ENCODE measurements at places on chromosomes 12 and 14. TPM values are rescaled to one million over a fixed set of nuclear protein-coding genes. Genes with fewer than 3 reads are reported as not detected.

FSCB gene
- 0.31 TPM for total RNA-seq

MYO1H gene
- 0.31 TPM for total RNA-seq

KRT73 gene
- not detected for total RNA-seq

ACTR10 gene
- 109 TPM for total RNA-seq

ASCL1 gene
- 15.0 TPM for total RNA-seq

CABP1 gene
- 6.3 TPM for total RNA-seq

KLHL33 gene
- under 0.01 TPM for total RNA-seq
